ENCODE measurements at places on chromosomes 1 and 21.

DNA sequence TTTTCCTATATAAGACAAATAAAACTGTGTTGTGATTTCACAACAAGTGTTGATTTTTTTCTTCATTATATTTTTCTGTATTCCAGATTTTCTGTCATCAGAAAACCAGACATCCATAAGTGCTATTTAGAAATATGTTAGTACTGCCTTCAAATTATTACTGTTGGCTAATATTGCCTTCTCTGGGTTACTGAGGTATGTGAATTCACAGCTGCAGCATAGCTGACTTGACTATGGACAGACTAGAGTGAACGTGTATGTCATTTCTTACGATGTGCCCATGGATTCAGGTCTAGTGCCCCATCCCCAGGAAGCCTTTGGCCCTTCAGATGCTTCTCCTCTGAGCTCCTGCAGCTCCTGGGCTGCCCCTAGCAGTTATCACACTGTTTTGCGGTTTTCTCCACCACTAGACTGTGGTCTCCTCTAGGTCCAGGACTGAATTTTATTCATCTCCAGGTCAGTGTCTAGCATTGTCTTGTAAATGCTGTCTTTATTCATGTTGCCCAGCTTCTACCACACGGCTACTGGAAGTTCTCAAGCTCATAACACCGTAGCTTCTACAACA is 118.5 kb downstream of the FGGY start:
- H3K4me1 ChIP-seq: no peaks in the 10 kb centered on the region
- H3K27ac ChIP-seq: no peak overlapping the region
- no peaks in the 10 kb centered on the region for H3K36me3 ChIP-seq
- H3K4me3 ChIP-seq: no peak overlapping the region

GRCh38 chr1:5955479-5955977 is 36.7 kb downstream of the NPHP4 start:
- no peak overlapping the region for H3K4me3 ChIP-seq
- H3K27ac ChIP-seq: no peak overlapping the region
- no peaks in the 10 kb centered on the region for H3K27me3 ChIP-seq
- DNase-seq: no peak
- peaks cover 12% of the 10 kb centered on the region for H3K36me3 ChIP-seq
- no peaks in the 10 kb centered on the region for H3K4me1 ChIP-seq

DNA sequence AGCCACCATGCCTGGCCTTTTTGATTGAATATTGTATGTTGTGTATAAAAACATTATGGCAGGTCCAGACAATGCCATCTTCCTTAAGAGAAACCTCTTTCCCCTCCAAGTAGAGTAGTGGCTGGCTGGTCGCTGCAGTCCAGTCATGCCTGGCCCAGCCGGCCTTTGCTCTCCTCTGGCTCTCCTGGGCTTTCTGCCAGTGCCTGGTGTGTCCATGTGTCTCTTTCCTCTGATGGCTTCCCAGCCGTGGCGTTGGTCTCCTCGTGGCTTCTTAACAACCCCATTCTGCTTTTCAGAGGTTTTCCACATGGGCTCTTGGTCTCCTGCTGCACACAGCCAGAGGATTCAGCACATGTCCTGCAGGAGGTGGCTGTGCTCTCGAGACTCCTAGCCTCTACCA is 58.7 kb downstream of the DIP2A start:
- no peak for DNase-seq
- no peaks in the 10 kb centered on the region for H3K4me1 ChIP-seq
- no peaks in the 10 kb centered on the region for H3K27me3 ChIP-seq
- no peak overlapping the region for H3K27ac ChIP-seq

- peak overlapping the region; percentile 98 for H3K27ac ChIP-seq
- peak overlapping the region; percentile 98 for H3K4me3 ChIP-seq
- H3K27me3 ChIP-seq: no peaks in the 10 kb centered on the region
- no peaks in the 10 kb centered on the region for H3K36me3 ChIP-seq
- no peak for DNase-seq
These were observed 803 bp downstream of the COP1 start for GRCh38 chr1:176206006-176206960.

DNA sequence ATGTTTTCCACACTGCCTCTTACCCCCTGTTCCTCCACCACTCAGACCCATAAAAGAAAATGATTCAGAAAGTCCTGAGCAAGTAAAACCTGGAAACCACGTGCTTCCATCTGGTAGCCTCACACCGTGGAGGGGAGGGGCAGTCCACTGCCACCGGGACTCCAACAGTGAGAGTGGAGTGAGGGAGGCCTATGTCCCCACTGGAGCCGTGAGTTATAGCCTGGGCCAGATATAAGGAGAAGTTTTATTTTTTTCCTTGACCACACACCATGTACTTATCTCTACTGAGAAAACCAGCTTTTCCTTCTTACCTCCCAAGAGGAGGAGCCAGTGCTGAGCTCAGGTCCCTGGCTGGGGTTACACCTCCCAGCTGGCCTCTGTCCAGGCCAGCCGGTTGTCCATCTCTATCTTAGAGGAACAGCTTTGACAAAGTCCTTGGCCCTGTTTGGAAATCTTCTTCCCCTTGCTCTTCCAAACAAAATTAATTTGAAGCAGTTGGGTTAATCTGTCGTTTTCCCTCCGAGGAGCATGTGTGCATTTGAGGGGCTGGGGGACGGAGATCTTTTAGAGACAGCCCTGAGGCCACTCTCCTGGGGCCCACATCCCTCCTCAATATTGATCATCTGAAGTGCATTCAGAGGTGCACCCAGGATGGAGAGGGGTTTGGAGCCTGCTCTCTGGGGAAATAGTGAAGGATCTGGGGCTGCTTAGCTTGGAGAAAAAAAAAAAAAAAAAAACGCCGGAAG is 49.1 kb upstream of the SERBP1 start:
- peak overlapping the region; percentile 1 for H3K27ac ChIP-seq
- no peaks in the 10 kb centered on the region for H3K4me1 ChIP-seq
- H3K36me3 ChIP-seq: no peaks in the 10 kb centered on the region
- peak overlapping the region; percentile 16 for H3K4me3 ChIP-seq

GRCh38 chr1:186239171-186239570 is 135.9 kb downstream of the TPR start:
- no peaks in the 10 kb centered on the region for H3K4me1 ChIP-seq
- no peak for DNase-seq
- H3K27ac ChIP-seq: no peak overlapping the region

DNA sequence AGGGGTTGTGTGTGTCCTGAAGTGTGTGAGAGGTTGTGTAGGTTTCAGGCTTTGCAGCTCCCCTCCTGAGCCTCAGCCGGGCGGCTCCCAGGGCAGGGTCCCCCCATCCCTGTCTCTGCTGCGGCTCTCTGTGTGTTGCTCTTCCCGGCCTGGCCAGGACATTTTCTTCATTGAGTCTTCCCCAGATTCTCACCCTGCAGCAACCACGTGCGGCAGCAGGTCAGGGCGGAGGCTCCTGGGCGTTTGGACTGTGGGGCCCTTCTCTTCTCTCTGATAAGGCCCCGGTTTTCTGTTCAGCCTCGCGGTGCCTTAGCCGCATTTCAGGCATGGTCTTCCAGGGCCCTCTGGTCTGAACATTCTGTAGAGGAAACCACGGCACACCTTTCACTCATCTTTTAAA is 1.8 kb upstream of the TCP10L start:
- no peaks in the 10 kb centered on the region for H3K36me3 ChIP-seq
- no peaks in the 10 kb centered on the region for H3K27me3 ChIP-seq
- no peak for DNase-seq
- H3K4me3 ChIP-seq: no peak overlapping the region
- H3K4me1 ChIP-seq: no peaks in the 10 kb centered on the region

DNA sequence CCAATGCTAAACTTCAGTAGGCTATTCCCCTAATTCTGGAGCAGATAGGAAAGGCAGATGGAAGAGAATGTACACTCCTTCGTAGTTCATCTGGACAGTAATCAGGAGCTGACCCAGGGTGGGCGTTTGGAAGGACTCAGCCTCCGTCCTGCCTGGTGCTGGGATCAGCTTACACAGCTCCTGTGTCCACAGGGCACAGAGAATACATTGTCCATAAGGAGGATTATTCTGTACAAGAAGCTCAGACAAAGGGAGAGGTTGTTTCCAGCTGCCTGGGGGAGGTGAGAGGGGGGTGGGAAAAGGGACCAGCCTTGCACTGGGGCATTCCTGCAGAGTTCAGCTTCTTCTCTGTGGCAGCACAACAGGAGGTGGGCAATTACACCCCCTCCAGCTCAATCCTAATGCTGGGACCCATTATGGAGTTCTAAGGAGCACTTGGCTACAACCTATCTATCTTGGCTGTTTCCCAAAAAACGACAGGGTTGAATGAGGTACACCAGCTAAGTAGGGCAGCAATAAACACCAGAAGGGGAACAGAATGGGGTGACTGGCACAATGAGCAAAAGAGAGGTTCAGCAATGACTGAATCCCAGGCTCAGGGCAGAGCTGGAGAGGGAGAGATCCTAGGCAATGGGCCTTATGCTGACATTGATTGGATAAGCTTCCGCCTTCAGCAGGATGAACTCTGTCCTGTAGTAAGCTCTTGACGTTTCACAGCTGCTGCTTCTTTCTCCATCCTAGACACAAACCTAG is 7.4 kb downstream of the MED8 start:
- peaks cover 41% of the 10 kb centered on the region for H3K36me3 ChIP-seq
- DNase-seq: no peak
- no peaks in the 10 kb centered on the region for H3K27me3 ChIP-seq
- no peak overlapping the region for H3K27ac ChIP-seq
- no peak overlapping the region for H3K4me3 ChIP-seq

- no peaks in the 10 kb centered on the region for H3K27me3 ChIP-seq
- no peak overlapping the region for H3K27ac ChIP-seq
- no peak overlapping the region for H3K4me3 ChIP-seq
- no peaks in the 10 kb centered on the region for H3K4me1 ChIP-seq
These were observed 17.4 kb upstream of the ZMYM6 start for GRCh38 chr1:35049116-35049515.

DNA sequence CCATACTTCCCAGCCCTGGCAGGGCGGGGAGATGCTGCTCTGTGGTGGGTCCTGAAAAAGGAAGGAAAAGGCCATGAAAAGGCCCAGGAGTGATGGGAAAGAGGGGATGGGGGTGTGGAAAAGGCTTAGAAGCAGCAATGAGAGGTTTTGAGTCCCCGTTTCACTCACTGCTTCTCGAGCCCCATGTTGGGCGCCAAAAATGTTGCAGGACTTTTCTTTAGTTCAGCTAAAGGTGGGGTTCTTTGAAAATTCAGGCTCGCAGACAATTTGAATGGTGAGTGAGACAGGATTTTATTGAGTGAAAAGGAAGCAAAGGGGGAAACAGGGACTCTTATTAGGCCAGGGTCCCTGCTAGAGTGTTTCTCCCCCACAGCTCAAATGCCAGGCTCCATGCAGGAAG is 93.1 kb downstream of the MRPS6 start:
- no peak overlapping the region for H3K27ac ChIP-seq
- H3K36me3 ChIP-seq: peaks cover 37% of the 10 kb centered on the region
- no peak for DNase-seq

- no peaks in the 10 kb centered on the region for H3K27me3 ChIP-seq
- peaks cover 10% of the 10 kb centered on the region for H3K4me1 ChIP-seq
- H3K4me3 ChIP-seq: no peak overlapping the region
- H3K27ac ChIP-seq: peak overlapping the region; percentile 56
- DNase-seq: no peak
These were observed 3.5 kb upstream of the GNG12 start for GRCh38 chr1:67836769-67837168.

DNA sequence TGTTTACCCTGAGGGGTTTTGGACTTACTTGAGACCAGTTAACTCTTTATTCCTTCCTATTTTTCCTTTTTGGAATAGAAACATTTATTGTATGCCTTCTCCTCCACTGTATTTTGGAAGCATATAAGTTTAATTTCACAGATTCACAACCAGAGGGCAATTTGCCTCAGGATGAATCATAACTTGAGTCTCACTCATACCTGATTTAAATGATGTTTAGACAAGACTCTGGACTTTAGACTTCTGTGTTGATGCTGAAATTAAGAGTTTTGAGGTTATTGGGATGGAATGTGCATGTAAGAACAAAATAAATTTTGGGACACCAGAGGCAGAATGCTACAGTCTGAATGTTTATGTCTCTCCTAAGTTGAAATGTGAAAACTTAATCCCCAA is 7.1 kb upstream of the ADAM30 start:
- H3K27me3 ChIP-seq: no peaks in the 10 kb centered on the region
- no peak for DNase-seq
- H3K27ac ChIP-seq: no peak overlapping the region
- H3K36me3 ChIP-seq: no peaks in the 10 kb centered on the region
- H3K4me3 ChIP-seq: no peak overlapping the region

DNA sequence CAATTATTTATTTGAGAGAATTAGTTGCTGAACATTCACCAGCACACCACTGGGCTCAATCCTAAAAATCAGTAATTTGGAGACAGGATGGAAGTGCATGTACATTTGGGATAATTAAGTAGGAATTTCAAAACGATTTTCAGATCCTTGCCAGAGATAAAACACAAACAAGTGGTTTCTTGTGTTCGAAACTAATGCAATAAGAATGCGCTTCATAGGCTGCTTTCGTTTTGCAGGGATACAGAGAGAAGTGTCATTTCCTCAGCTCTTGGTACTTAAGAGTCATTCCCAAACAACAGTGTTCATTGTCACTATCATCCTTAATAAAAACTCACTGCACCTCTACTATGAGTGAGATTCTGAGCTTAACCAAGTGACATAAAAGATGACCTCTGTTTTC is 20.6 kb upstream of the USP24 start:
- no peaks in the 10 kb centered on the region for H3K4me1 ChIP-seq
- H3K27ac ChIP-seq: no peak overlapping the region
- no peak for DNase-seq
- H3K27me3 ChIP-seq: no peaks in the 10 kb centered on the region
- H3K4me3 ChIP-seq: no peak overlapping the region

- H3K36me3 ChIP-seq: no peaks in the 10 kb centered on the region
- H3K4me3 ChIP-seq: no peak overlapping the region
- no peaks in the 10 kb centered on the region for H3K4me1 ChIP-seq
- DNase-seq: no peak
These were observed 43.7 kb upstream of the ZNF281 start for GRCh38 chr1:200453553-200453905.

DNA sequence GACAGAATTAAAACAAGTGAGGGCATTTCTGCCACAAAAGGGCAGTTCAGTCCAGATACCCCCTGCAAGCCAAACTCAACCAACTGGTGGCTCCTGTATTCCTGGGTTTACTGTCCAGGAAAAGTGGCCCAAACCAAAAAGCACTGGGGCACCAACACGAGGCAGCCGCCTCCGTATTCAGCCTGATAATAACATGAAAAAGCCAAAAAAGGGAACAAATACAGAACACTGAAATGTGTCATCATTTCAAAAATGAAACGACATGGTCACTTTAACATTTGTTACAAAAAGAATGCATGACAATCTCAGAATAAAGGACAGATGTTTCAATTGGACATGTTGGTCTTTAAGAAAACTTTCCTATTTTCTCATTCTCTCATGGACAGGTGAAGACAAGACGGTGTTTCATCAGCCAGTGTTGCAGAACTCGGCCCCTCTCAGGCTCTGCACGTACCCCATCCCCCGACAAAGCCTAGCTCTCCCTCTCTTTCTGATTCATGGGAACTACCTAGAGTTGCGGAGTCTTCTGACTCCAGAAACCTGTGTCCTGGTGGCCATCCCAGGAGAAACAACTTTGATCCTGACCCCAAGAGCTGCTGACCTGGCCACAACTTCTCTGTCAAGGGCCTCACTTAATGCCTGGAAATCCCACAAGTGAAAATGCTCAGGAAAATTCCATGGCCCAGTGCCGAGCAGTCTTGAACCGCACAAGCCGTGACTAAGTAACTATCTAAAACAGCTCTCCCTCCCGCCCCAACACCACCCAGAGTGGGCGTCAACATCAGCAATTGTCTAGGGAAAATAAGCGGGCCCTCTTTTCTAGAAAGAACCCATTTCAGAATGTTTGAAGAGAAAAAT is 27.1 kb downstream of the ZBTB17 start:
- H3K27ac ChIP-seq: peak overlapping the region; percentile 98
- peak overlapping the region; percentile 12 for H3K4me3 ChIP-seq
- peaks cover 64% of the 10 kb centered on the region for H3K4me1 ChIP-seq
- DNase-seq: peak; percentile 97
- H3K36me3 ChIP-seq: peaks cover 32% of the 10 kb centered on the region
- H3K27me3 ChIP-seq: no peaks in the 10 kb centered on the region

All from ascending aorta (tissue), 2 donors.